K562 (cell line): ENCODE measurements at places on chromosomes 1 and 21.

DNA sequence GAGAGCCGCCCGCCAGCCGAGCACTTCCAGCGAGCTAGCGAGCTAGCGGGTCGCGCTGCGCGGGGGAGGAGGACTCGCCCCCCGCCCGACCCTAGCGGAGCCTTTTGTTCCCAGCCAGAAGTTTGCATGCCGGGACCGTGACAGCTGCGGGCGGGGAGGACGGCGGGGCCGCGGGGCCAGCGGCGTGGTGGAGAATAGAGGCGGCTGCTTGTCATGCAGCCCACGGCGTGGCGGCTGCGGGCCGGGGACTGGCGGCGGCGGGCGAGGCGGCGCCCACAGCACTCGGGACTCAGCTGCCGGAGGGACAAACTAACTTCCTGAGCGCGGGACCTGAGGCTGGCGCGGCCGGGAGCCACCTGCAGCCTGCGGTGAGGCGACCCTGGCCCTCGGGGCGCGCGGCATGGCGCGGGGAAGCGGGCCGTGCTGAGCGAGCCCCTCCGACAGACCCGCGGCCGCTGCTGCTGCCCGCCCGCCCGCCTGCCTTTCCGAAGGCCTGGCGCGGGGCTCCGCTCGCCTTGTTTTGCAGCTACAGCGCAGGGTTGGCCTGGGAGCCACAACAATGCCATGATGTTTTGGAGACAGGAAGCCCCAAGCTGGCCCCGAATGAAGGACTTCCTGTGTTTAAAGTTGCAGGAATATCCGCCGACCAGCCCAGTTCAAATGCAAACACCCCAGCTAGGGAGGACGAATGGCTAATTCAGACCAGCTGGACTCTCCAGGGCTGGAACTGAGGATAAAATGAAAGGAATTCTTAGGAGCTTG, 82.2 kb upstream of the BMP8A start:
- peak; percentile 61 for DNase-seq

GRCh38 chr1:53893999-53894636, at the start of gene DIO1:
Gene DIO1 (plus strand): TSS chr1:53894187. CDS start chr1:53894211, 24 bp downstream.
- no peak for DNase-seq

GRCh38 chr1:181911715-181912114, 149.8 kb downstream of the ZNF648 start:
- no peak for DNase-seq

GRCh38 chr21:43783098-43783700, 6.2 kb upstream of the RRP1 start:
- no peak for DNase-seq

DNA sequence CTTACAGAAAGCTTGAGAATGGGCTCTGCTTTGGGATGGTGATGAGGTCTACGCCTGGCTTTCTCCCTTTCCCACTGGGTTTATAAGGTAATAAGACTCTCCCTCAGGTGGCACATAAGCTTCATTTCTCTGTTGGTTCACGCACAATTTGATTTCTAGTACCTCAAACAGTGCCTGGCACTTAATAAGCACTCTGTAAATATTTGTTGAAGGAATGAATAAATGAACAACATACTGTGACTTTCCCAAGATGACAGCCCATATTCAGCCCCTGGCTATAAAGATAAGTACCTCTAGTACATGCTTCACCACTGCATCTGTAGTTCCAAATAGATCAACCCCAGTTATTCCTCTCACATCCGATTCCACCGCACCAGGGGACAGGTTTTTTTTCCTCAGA, 17.8 kb downstream of the COPA start:
- DNase-seq = no peak

GRCh38 chr1:6384962-6385361, 8.6 kb downstream of the ACOT7 start:
- DNase-seq = no peak

- DNase-seq = no peak
Observed at GRCh38 chr1:114108751-114109255, 44.9 kb downstream of the SYT6 start.
